ENCODE measurements at places on chromosomes 4 and X.
A peak's percentile ranks its signal among the peaks of the same experiment; 100 is the strongest.

DNA sequence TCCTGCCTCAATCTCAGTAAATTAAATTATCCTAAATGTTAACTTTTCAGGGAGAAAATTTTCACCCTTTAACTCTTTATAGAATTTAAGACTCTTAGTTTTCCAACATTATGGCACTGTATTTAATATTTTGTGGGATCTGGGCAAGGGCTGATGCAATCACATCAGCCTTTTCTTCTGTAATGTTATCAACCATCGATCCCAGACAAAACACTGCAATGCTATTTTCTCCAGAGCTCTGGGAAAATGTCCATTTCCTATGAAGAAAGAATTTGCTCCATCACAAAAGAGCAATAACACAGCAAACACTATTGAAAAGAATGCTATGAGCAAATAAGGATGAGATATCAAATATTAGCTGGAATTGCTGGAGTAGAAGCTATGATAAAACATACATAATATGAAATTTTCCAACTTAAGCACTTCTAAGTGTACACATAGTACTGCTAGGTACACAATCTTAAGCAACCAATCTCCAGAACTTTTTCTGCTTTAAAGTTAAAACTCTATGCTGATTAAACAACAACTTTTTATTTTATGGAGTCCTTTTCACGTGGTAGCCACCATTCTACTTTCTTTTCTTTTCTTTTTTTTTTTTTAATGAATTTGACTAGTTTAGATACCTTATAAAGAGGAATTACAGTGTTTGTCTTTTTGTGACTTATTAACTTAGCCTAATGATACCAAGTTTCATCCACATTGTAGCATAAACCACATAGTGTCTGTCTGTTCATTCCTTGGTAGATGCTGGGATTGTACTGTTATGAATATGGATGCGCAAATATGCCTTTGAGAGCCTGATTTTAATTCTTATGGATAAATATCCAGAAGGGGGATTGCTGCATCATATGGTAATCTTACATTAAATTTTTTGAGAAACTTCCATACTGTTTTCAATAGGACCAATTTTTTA lies 43.6 kb downstream of the UGT2A3 start:
- no peak for DNase-seq

- DNase-seq: no peak
Measured at GRCh38 chr4:80074651-80075050, 1.6 kb upstream of the ANTXR2 start.

DNA sequence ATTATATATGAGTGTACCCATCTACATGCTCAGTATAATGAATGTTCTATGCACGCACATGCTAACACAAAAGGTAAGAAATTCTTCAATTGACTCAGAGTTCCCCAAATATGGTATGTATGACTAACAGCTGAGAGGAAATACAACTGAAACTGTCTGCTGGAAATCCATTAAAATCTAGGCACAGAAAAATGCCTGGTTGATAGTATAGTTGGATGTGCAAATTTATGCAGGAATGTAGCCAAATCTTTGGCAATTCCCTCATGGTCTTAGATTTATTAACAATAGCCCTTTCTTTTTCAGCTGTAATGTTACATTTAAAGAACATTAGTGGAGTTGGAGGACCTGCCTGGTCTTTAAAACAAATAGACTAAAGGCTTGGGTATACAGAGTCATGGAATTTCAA lies 5.5 kb downstream of the CAMK2D start:
- DNase-seq: peak; percentile 86

DNA sequence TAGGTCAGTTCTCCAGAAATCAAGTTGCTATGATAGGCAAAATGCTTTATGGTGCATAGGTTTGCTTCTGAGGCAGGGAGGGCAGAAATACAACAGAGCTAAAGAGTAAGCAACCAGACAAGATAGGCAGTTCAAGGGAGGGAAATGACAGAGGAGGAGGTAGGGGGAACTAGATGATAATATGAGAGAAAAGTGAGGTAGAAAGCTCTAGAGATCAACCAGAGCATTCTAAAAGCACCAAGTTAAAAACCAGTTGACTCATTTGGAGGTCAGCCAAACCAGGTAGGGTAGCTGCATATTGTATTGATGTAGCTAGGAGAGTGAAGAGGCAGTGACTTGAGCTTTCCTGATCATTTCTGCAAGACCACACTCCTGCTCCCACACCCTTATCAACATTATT lies 49.0 kb upstream of the SLC16A2 start:
- no peak for DNase-seq

GRCh38 chr4:80249144-80249543 lies 17.3 kb upstream of the FGF5 start:
- DNase-seq: no peak

DNA sequence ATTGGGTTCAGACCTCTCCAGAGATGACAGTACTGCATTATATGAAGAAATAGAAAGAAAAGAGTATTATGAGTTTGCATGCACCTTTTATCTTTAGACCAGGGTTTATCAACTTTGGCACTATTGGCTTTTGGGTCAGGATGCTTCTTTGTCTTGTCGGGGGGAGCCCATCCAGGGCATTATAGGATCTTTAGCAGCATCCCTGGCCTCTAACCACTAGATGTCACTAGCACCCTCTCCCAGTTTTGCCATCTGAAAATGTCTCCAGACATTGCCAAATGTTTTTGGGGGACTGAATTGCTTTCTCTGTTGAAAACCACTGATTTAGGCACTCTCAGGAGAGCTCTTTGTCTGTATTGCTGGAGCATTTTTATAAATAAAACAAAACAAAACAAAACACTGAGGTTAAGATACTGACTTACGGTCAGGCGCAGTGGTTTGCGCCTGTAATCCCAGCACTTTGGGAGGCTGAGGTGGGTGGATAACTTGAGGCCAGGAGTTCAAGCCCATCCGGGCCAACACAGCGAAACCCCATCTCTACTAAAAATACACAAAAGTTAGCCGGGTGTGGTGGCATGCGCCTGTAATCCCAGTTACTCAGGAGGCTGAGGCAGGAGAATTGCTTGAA lies 23.6 kb downstream of the CA5B start:
- peak; percentile 62 for DNase-seq

DNA sequence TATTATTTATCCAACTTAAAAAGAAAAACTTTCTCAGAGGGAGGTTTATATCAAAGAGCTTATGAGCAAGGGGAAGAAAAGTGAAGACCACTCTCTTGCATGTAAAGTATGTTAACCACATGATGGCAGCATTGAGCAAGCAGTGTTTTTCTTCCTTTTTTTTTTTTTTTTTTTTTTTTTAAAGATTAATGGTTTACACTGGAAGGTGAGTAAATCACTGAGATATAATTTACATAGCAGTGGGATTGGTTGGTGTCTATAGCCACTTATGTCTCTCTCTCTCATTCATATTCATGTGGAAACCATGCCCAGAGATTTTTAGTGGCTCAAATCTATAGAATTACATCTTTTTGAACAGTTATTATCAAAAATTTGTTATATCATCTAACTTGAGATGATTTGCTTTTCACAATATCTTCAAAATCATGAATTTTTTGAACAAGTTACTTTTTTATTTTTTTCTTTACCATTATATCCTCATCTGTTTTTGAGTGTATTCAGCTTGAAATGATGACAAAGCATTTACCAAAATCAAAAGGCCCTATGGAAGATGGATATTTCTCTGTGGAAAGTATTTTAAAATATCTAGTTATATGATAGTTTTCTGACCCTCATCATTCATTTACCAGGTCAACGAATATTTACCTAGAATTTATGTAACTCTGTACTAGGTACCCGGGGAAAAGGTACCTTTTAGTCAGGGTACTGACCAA lies 31.6 kb downstream of the MTHFD2L start:
- peak; percentile 50 for DNase-seq

DNA sequence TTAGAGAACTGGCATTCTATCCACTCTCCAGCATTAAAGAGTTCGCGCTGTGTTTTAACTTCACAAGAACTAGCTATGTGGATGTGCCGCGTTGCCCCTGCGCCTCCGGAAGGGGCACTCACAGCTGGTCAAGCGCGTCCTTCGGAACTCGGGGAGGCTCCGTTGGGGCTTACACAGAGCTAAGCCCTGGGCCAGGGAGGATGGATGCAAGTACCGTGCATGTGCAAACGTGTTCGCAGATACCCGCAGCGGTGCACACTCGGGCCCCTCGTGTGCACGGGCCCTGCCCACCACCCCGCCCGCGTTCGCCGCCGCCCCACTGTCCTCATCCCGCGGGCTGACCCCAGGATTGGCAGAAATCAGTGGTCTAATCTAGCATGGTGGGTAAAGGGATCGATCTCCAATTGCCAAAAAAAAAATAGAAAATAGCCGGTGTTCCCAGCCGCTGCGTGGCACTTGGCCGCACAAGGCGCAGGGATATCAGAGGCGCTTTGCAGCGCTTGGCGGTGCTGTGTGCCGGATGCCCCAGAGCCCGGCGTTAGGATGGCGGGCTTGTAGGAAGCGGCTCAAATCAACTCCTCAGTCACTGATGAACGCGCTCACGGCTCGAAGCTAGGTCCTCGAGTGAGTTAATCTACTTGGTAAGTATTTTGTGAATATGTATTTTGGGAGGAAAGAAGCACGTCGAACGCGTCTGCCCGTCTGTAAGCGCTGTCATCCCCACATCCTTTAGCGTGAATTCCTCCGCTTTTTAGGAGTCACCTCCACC lies 989 bp upstream of the PCDH10 start:
- no peak for DNase-seq

DNA sequence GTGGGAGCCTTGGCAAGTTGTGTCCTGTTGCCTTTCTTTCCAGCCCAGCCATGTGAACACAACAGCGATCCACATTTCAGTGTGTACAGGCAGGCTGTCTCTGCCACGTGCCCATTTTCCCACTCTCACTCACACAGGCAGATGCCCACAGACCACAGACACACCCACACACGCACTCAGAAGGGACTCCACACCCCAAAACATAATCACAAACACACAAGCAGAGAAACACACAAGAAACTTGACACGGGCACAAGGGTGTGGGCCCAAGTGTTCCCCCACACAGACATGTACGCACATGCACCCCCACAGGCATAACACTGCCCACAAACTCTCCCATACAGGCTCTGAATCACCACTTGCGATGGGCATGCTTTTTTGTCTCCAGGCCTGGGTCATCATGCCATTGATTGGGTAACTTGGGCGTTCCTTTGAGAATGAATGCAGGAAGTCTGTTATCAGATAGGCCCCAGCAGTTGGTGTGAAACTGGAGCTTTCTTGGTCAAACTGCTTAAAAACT lies 84.3 kb downstream of the NBDY start:
- peak; percentile 67 for DNase-seq

DNA sequence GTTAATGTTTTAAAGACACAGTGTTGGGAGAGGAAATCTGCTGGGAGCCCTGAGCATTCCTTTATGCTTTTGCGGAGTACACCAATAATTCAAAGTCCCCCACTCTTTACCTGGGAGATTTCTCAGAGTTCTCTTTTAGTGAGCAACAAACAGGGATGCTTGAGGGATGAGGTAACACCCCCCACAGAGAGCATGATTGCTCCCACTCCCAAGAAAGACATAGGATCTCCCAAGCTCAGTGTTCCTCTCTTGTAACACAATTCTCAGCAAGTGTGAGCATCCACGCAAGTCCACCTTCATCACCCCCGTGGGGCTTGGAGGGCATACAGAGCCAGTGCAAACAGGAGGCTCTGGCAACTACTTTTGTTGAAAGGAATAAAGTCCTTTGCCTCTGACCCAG lies 36.1 kb downstream of the GSPT2 start:
- DNase-seq: no peak

- DNase-seq: no peak
Measured at GRCh38 chrX:87732133-87732532, 214.5 kb downstream of the KLHL4 start.

GRCh38 chr4:42715807-42716482 lies 59.0 kb upstream of the ATP8A1 start:
- DNase-seq: no peak

DNA sequence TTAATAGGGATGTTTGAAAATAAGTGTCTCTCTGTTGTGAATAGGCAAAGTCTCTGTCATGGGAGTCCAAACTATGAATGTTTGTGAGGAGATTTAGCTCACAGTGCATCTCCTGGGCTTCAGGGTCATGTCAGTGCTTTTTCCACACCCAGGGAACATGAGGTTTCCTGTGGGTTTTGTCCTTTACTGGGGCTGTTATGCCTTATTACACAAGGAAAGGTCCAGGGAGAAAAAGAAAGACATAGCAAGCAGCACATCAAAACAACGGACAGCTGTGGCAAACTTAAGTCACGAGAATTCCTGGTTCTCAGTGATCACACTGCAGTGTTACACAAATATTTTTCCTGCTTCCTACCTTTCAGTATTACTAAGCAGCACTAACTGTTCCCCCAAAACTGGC lies 99.4 kb downstream of the MBNL3 start:
- no peak for DNase-seq

DNA sequence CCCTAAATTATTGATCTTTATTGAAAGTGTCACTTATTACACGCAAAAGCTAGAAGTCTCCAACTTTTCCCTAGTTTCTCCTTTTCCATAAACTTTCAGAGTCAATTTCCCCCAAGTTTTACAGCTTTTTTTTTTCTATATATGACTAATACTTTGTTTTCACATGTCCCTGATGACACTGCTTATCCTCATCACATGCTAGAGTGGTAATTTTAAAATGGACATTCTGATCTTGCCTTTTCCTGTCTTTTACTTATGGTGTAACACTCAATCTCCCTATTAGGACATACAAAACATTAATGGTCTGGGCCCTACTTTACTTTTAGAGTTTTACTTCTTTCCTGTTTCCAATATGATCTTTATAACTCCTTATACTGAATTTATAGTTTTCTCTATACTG lies 112.6 kb downstream of the ANK2 start:
- no peak for DNase-seq

GRCh38 chr4:81796790-81797528 lies 325.3 kb upstream of the RASGEF1B start:
- no peak for DNase-seq

GRCh38 chr4:131499141-131499873 lies 1649.8 kb upstream of the PCDH10 start:
- DNase-seq: no peak

- no peak for DNase-seq
Measured at GRCh38 chr4:122838034-122838433, 11.4 kb downstream of the FGF2 start.
